T-helper 17 cell (primary cell): ENCODE measurements at places on chromosomes 7 and 10. TPM values are rescaled to one million over a fixed set of nuclear protein-coding genes. Genes with fewer than 3 reads are reported as not detected.
A peak's percentile ranks its signal among the peaks of the same experiment; 100 is the strongest.

GRCh38 chr10:68924593-68924992, 23.5 kb downstream of the DDX50 start:
- peaks cover 8% of the 10 kb centered on the region for H3K36me3 ChIP-seq
- H3K27ac ChIP-seq: peak overlapping the region; percentile 37
- DNase-seq: no peak

DNA sequence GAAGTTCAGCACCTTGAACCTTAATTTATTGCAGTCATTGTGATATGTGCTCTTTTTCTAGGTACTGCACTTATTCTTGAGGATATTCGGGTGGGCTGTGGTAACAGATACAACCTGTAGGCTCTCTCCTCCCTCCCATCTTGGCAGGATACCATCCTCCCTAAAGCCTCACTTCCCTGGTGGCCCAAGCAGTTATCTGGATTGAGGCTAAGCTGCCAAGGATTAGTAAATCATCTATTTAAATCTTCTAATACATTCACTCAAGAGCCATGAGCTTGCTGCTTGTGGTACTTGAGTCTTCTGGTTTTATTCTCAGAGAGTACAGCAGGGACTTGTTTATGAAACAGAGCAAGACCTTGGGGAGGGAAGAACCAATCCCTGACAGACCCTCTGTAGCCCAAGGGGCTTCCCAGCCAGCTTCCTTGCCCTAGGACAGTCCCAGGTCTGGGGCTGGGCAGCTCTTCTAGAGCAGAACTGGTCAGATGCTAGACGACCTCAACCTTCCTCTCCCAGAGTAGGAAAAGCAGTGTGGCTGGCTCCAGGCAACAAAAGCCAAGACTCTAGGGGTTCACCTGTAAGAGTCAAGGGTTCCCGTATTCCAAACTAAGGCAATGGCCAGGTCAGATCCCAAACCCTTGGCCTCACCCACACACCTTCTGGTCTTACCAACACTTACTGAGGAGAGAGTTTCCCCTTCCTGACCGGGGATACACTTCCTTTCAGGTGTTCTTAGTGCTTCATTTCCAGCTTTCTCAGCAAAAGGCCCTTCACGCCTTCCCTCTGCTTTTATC, 21.3 kb downstream of the WNT8B start:
- peaks cover 15% of the 10 kb centered on the region for H3K4me1 ChIP-seq
- H3K27me3 ChIP-seq: peaks cover 25% of the 10 kb centered on the region
- DNase-seq: no peak

DNA sequence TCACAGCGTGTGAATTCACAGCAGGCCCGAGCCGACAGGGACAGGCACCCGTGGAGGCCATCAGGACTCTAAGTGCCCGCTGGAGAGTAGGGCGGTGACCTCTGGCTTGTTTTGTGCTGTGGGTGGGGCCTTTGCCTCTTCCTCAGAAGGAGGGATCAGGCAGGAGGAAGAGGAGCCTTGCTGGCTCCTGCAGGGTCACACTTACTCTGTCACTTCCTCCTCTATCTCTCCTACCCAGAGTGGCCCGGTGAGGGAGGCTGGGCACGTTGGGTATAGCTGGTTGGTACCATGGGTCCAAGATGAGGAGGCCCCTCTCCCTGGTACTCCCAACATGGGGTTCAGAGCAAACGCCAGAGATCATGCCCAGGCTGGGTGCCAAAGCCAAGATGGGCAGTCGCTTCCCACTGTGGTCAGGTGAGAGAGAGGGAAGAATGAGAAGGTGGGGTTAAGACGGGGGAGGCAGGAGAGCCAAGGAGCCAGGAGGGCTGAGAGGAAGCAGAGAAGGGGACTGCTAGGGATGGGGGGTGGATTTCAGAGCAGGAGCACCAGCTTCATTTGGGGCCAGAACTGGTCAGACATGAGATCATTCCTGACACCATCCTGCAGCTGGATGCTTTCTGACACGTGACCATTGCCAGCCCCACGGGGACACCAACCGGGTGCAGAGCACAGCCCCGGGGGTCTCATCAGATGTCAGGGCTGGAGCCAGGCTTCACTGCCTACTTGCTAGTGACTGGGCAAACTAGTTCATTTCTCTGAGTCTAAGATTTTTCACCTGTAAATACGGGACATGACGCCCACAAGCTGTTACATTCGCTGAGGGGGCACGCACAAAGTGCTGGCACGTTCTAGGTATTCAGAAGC, 54.8 kb upstream of the CACUL1 start:
- H3K27me3 ChIP-seq: peaks cover 44% of the 10 kb centered on the region
- peaks cover under 1% of the 10 kb centered on the region for H3K4me1 ChIP-seq
- DNase-seq: no peak
- peak overlapping the region; percentile 8 for H3K27ac ChIP-seq

DNA sequence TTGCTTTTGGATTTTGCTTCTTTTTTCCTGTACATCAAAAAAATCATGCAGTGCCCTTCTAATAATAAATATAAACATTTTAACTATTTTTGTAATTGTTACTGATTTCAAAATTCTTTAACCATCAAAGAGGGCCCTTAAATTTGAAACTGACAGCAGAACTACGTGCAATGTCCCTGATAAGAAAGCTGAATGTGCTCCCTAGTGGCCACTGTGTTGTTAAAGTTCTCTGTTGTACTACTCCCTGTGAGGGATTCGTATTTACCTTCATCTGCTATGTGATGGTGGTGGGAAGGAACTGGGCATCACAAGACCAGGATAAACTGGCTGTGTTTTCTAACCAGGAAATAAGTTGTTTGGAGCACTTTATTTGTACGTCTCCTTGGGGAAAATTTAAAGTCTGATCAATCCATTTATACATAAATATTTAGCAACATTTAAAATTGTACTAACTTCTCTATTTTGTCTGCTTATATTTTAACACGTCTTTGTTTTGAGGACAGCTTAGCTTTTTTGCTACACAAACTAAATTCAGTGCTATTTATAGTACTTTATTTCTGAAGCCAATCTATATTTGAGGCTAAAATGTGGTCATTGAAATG, 322.4 kb downstream of the HGF start:
- no peaks in the 10 kb centered on the region for H3K4me1 ChIP-seq
- H3K27ac ChIP-seq: no peak overlapping the region
- no peaks in the 10 kb centered on the region for H3K27me3 ChIP-seq
- no peak overlapping the region for H3K4me3 ChIP-seq

The PLEKHA1 gene
- total RNA-seq: 25.6 TPM

The SPDYE2B gene
- not detected for total RNA-seq

DNA sequence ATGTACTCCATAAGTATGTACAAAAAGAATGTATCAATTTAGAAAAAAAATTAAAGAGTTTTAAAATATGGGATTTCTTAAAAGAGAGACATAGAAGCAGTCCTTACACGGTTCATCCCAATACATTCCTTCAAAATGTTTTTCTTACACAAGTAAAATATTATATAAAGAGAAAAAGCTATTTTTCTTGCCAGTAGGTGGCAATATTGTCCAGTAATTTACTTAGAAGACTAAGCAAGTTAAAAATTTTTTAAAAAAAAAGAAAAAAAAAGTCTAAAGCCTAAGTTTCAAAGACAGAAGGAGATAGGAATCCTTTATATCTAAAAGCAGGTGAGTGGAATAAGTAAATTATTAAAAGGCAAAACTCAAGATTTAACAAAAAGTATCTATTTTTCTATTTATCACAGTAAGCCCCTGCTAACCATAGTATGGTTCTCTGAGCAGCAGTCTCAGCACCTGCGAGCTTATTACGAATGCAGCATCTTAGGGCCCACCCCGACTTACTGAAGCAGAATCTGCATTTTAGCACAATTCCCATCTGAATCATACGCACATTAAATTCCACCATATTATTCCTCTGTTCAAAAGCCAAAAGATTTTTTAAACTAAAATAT, 240.6 kb downstream of the DGKI start:
- peaks cover 2% of the 10 kb centered on the region for H3K4me1 ChIP-seq
- DNase-seq: no peak

GRCh38 chr10:100325158-100325557, 4.9 kb downstream of the PKD2L1 start:
- H3K4me1 ChIP-seq: peaks cover 5% of the 10 kb centered on the region
- no peaks in the 10 kb centered on the region for H3K36me3 ChIP-seq
- H3K4me3 ChIP-seq: no peak overlapping the region
- H3K27ac ChIP-seq: no peak overlapping the region
- peaks cover 40% of the 10 kb centered on the region for H3K27me3 ChIP-seq

GRCh38 chr10:122328676-122329075, 45.8 kb upstream of the PLEKHA1 start:
- DNase-seq: no peak
- H3K27me3 ChIP-seq: peaks cover 55% of the 10 kb centered on the region
- H3K4me3 ChIP-seq: no peak overlapping the region

The SPDYE16 gene
- not detected for total RNA-seq

The NYAP1 gene
- 1.3 TPM for total RNA-seq

- peaks cover 4% of the 10 kb centered on the region for H3K36me3 ChIP-seq
- H3K4me3 ChIP-seq: no peak overlapping the region
- H3K27ac ChIP-seq: no peak overlapping the region
Observed at GRCh38 chr7:99095698-99096097, 48.2 kb downstream of the SMURF1 start.

The GHRHR gene
- total RNA-seq: not detected

The CYP51A1 gene
- 23.2 TPM for total RNA-seq

DNA sequence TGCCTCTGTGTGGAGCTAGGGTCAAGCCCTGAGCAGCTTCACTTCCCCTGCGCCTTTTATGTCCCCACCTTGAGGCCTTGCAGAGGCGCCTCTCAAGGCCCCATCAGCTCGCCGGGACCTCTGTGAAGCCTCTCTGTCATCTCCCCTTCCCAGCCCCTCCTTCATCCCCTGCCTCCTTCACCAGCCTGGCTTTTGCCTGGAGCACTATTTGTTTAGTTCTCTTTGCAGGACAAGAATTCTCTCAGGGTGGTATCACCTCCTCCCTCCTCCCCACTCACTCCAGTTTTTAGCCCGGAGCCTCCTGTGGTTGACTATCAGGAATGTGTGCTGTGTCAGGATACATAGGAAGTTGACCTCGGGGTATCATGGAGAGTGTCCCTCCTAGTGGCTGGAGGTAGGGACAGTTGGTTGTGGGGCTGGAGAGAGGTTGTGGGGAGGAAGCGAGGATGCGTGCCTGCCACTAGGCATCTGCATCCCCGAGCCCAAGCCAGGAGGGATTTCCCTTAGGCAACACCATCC, 89.8 kb upstream of the ANLN start:
- no peaks in the 10 kb centered on the region for H3K36me3 ChIP-seq

- H3K27me3 ChIP-seq: no peaks in the 10 kb centered on the region
- peak overlapping the region; percentile 47 for H3K27ac ChIP-seq
- H3K4me3 ChIP-seq: no peak overlapping the region
- peaks cover 23% of the 10 kb centered on the region for H3K36me3 ChIP-seq
Observed at GRCh38 chr10:91931526-91932190, 8.1 kb downstream of the BTAF1 start.

DNA sequence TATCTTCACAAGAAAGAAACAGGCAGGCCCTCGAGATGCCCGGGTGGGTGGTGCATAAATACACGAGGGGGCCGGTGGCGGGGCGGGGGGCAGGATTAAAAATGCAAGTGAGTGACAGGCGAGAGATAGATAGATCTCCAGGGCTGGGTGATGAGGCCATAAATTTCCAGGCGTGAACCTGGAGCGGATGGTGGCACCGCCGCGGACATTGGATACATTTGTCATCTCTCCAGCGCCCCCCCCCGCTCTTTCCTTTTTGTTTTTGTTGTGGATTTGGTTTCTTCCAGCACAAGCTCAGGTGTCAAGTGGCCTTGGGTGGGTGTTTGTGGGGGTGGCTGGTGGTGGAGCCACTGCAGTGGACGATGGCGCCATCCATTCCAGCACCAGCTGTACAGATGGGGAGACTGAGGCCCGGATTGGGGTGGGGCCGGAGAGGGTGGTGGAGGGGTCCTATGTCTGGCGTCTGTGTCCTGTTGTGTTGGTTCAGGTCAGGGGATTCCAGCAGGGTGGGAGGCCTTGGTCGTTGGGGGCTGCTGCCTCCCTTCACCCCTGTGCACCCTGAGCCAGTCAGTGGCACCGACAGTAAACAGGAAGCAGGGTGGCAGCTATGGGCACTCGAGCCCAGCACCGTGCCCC, 2.9 kb downstream of the ELFN1 start:
- peaks cover 5% of the 10 kb centered on the region for H3K4me1 ChIP-seq
- peaks cover 49% of the 10 kb centered on the region for H3K27me3 ChIP-seq
- no peak overlapping the region for H3K4me3 ChIP-seq
- DNase-seq: no peak
- H3K36me3 ChIP-seq: peaks cover 2% of the 10 kb centered on the region

- peaks cover 2% of the 10 kb centered on the region for H3K36me3 ChIP-seq
- no peak overlapping the region for H3K27ac ChIP-seq
- H3K4me1 ChIP-seq: peaks cover 2% of the 10 kb centered on the region
- no peak overlapping the region for H3K4me3 ChIP-seq
Observed at GRCh38 chr7:138934861-138935260, 46.3 kb downstream of the KIAA1549 start.

The TFR2 gene
- total RNA-seq: 6.1 TPM

The DOCK1 gene
- total RNA-seq: 0.76 TPM

The FKBP6 gene
- total RNA-seq: not detected

The MOSPD3 gene
- total RNA-seq: 16.5 TPM

GRCh38 chr10:112753961-112754411, 196.1 kb upstream of the TCF7L2 start:
- H3K4me1 ChIP-seq: peaks cover 4% of the 10 kb centered on the region
- H3K27ac ChIP-seq: no peak overlapping the region
- H3K36me3 ChIP-seq: peaks cover 5% of the 10 kb centered on the region
- no peak overlapping the region for H3K4me3 ChIP-seq
- no peaks in the 10 kb centered on the region for H3K27me3 ChIP-seq
- no peak for DNase-seq

- peaks cover 14% of the 10 kb centered on the region for H3K4me1 ChIP-seq
- no peak for DNase-seq
- H3K27ac ChIP-seq: no peak overlapping the region
- peaks cover 4% of the 10 kb centered on the region for H3K36me3 ChIP-seq
- no peak overlapping the region for H3K4me3 ChIP-seq
Observed at GRCh38 chr7:140659856-140660255, 12.9 kb upstream of the ADCK2 start.

DNA sequence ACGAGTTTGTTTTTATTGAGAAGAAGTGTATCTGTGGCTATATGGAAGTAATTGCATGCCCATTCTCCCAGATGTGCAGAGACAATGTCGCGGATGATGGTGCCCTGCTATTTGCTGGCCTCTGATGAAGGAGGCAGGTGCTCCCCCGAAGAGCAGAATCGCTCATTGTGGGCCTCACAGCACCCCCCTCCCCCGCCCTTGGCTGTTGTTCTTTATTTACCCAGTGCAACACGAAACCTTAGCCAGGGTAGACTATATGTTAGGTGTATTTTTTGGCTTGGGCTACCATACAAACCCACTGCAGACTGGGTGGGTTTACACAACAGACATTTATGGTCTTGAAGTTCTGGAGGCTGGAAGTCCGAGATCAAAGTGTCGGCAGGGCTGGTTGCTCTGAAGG, 3.4 kb upstream of the ADCY1 start:
- H3K4me1 ChIP-seq: no peaks in the 10 kb centered on the region
- H3K27ac ChIP-seq: no peak overlapping the region
- DNase-seq: no peak
- H3K4me3 ChIP-seq: no peak overlapping the region

DNA sequence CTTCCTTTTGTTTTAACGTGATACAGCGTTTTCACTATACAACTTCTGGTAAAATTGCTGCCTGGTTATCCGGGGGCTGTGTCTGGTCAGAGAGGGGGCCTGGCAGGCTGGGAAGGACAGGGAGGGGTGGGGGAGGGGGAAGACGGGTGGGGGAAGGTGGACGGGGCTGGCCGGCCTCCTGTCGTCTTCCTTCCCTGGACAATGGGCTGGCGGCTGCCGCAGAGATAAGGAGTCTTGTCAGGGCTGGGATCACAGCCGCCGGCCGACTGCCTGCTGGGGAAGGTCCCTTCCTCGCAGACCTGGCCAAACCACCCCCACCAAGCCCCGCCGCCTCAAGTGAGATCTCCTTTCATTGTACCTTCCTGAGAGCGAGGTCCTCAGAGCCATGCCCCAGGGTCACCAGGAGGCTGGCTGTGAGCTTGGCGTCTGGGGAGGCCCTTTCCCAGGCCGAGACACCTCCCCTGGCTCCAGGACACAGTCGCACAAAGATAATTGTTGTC, 151.2 kb upstream of the TNRC18 start:
- no peaks in the 10 kb centered on the region for H3K36me3 ChIP-seq
- H3K4me1 ChIP-seq: peaks cover 15% of the 10 kb centered on the region
- H3K27me3 ChIP-seq: peaks cover 35% of the 10 kb centered on the region
- no peak overlapping the region for H3K4me3 ChIP-seq
- no peak for DNase-seq
